NCI-H524 (cell line): ENCODE measurements at places on chromosomes 12 and 14.
A peak's percentile ranks its signal among the peaks of the same experiment; 100 is the strongest.

- no peak for DNase-seq
Measured at GRCh38 chr12:75487308-75487707, 6.8 kb downstream of the GLIPR1 start.

- peak; percentile 97 for DNase-seq
Measured at GRCh38 chr14:77200406-77200985, 18.9 kb downstream of the TMEM63C start.

DNA sequence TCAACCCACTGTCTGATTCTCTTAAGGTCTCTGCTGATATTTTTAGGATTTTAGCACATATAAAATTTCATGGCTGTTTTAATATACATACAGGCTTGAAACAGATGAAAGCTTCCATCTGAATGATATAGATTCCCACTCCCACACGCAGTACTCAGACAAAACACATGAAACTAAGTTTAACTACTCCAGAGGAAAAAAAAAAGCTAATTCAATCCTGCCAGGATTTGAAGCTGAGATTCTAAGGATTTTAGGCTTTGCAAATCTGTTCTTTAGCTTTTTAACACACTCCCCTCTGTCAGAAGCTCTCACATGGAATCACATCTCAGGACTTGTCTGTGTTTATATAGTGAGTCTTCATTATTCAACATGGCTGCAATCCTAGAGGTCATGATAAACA is 217.3 kb downstream of the BCAT1 start:
- DNase-seq = no peak

DNA sequence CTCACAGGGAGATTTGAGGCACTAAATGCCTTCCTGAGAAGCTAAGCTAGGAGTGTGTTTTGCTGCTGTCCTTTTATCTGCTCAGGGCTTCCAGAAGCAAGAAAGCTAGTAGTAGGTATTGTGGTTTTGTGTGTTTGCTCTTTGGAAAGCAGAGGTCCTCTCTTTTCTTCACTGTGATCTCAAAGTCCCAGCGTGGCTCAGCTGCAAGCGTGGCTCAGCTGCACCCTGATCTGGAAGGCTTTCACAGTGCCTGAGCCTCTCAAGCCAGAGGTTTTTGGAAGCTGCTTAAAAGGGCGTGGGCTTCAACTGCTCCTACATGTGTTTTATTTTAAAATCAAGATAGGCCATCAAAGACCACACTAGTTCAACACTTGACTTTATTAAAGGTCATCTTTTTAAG is 337.4 kb upstream of the RGS6 start:
- peak; percentile 19 for DNase-seq

GRCh38 chr14:70803321-70804310 is 5.7 kb downstream of the MAP3K9 start:
- no peak for DNase-seq
